ENCODE measurements at places on chromosomes 7 and 10. TPM values are rescaled to one million over a fixed set of nuclear protein-coding genes. Genes with fewer than 3 reads are reported as not detected.

DNA sequence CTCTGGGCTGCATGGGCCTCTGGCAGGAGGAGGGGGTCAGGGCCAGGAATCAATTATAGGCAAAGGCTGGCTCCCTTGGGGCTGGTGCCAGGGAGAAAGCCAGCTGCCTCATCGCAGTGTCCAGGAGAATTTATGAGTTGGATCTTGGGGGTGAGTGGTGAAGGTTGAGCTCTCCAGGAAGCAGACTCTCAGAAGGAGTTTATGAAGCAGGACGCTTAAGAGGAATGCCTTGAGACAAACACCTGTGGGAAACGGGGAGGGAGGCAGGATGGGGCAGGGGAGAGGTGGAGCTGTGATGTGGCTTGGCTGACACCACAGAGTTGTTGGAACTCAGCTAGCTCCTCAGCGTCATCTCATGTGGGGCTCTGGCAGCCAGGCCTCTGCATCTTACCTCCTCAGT lies 428.5 kb downstream of the RPS24 start:
- H3K4me1 ChIP-seq: no peaks in the 10 kb centered on the region
- no peaks in the 10 kb centered on the region for H3K36me3 ChIP-seq
- H3K27ac ChIP-seq: no peak overlapping the region
- DNase-seq: no peak
- H3K27me3 ChIP-seq: no peaks in the 10 kb centered on the region
- H3K4me3 ChIP-seq: no peak overlapping the region

DNA sequence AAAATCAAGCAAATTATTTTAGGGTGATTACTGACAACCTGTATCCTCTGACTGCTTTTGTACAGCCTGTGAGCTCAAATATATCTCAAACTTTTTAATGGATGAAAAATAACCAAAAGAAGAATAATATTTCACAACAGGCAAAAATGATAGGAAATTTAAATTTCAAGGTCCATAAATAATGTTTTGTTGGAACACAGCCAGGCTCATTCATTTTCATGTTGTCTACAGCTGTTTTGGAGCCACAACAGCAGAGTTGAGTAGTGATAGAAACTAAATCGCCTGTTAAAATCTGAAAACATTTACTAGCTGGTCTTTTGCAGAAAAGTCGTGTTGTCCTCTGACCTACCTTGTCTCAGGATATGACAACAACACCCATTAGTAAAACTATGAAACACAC lies 75.9 kb downstream of the GLI3 start:
- H3K36me3 ChIP-seq: no peaks in the 10 kb centered on the region
- H3K27me3 ChIP-seq: no peaks in the 10 kb centered on the region
- H3K4me3 ChIP-seq: no peak overlapping the region

SNX13 gene
- total RNA-seq: 83.8 TPM

LEP gene
- 1.1 TPM for total RNA-seq

GRCh38 chr10:82212753-82213152 lies 337.8 kb downstream of the NRG3 start:
- H3K4me1 ChIP-seq: no peaks in the 10 kb centered on the region
- DNase-seq: no peak
- H3K4me3 ChIP-seq: no peak overlapping the region
- no peaks in the 10 kb centered on the region for H3K36me3 ChIP-seq

DNA sequence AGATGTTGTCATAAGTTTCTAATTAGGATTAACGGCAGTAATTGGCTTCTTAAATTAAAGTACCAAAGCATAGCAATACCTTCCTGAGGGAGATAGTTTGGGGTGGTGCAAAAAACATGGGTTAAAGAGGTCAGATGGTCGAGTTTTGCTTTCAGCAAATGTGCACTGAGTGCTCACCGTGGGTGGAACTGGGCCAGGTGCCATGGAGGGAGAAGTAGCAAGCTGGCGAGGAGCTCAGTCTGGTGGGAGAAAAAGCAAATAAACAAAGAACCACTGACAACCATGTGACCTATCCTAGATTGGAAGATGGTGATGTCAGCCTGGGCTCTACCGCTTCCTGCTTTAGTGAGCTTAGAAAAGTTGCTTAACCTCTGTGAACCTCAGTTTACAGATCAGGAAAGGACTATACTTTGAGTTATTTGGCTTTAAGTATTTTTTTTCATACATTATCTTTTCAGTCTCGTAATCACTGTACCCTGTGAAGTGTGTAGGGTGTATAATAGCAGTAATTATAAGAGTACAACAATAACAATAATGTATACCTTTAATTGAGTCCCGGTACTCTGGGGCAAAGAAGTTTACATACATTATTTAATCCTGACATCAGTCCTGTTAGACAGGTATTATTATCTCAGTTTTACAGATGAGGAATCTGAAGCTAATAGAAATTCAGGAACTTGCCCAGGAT lies 69.0 kb upstream of the PDCD4 start:
- H3K36me3 ChIP-seq: no peaks in the 10 kb centered on the region
- H3K27ac ChIP-seq: peak overlapping the region; percentile 48
- peaks cover 28% of the 10 kb centered on the region for H3K4me1 ChIP-seq
- H3K4me3 ChIP-seq: no peak overlapping the region

- H3K4me1 ChIP-seq: no peaks in the 10 kb centered on the region
- H3K27me3 ChIP-seq: no peaks in the 10 kb centered on the region
- no peaks in the 10 kb centered on the region for H3K36me3 ChIP-seq
- H3K4me3 ChIP-seq: no peak overlapping the region
- no peak for DNase-seq
Observed at GRCh38 chr7:116554436-116554835, 29.6 kb downstream of the CAV1 start.

- no peaks in the 10 kb centered on the region for H3K36me3 ChIP-seq
- H3K27me3 ChIP-seq: no peaks in the 10 kb centered on the region
- no peak for DNase-seq
- H3K4me3 ChIP-seq: no peak overlapping the region
- H3K27ac ChIP-seq: no peak overlapping the region
Observed at GRCh38 chr7:12692479-12693259, 5.2 kb downstream of the ARL4A start.

GRCh38 chr7:43701500-43701854 lies 27.8 kb downstream of the COA1 start:
- H3K4me3 ChIP-seq: no peak overlapping the region
- no peak for DNase-seq
- no peaks in the 10 kb centered on the region for H3K36me3 ChIP-seq
- no peak overlapping the region for H3K27ac ChIP-seq
- H3K27me3 ChIP-seq: no peaks in the 10 kb centered on the region

AOAH gene
- total RNA-seq: 82.8 TPM

GRCh38 chr7:945556-946255 lies 8.8 kb downstream of the ADAP1 start:
- H3K27ac ChIP-seq: peak overlapping the region; percentile 94
- H3K27me3 ChIP-seq: no peaks in the 10 kb centered on the region
- H3K4me1 ChIP-seq: no peaks in the 10 kb centered on the region
- H3K36me3 ChIP-seq: no peaks in the 10 kb centered on the region
- H3K4me3 ChIP-seq: peak overlapping the region; percentile 33

DNA sequence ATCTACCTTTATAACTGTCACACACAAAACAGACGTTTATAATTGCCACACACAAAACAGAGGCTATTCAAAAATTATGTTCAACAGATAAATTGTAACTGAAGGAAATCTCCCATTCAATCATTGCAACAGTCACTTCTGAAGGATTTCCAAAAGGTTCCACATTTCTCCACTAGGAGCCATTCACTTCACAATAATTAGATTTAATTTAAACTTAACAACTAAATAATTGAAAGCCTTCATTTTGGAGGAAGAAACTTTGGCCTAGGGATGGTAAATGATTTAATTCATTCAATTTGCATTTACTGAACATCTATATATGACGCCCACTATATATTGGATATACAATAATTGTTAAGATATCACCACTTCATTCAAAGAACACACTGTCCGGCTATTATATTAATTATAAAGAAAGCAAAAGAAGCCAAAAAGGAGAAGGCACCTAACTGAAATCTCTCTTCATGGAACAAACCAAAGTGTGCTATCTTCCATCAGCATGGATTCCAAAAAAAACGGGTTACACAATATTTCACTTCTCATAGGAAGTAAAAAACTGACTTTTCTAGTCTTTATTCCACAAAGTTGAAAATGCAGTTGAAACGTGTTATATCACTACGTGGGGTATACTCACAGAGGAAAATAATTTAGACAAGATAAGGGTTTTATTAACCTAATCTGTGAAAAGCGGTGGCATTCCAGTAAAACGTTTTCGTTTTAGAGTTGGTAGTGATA lies 1.7 kb downstream of the ATAD1 start:
- H3K36me3 ChIP-seq: no peaks in the 10 kb centered on the region
- peaks cover 7% of the 10 kb centered on the region for H3K4me1 ChIP-seq
- H3K4me3 ChIP-seq: no peak overlapping the region
- no peaks in the 10 kb centered on the region for H3K27me3 ChIP-seq
- peak overlapping the region; percentile 92 for H3K27ac ChIP-seq

PHTF2 gene
- 14.5 TPM for total RNA-seq

GRCh38 chr7:111094419-111094818 lies 3.5 kb downstream of the LRRN3 start:
- no peaks in the 10 kb centered on the region for H3K27me3 ChIP-seq
- no peaks in the 10 kb centered on the region for H3K4me1 ChIP-seq
- H3K36me3 ChIP-seq: no peaks in the 10 kb centered on the region

PRXL2A gene
- total RNA-seq: 54.1 TPM

DNA sequence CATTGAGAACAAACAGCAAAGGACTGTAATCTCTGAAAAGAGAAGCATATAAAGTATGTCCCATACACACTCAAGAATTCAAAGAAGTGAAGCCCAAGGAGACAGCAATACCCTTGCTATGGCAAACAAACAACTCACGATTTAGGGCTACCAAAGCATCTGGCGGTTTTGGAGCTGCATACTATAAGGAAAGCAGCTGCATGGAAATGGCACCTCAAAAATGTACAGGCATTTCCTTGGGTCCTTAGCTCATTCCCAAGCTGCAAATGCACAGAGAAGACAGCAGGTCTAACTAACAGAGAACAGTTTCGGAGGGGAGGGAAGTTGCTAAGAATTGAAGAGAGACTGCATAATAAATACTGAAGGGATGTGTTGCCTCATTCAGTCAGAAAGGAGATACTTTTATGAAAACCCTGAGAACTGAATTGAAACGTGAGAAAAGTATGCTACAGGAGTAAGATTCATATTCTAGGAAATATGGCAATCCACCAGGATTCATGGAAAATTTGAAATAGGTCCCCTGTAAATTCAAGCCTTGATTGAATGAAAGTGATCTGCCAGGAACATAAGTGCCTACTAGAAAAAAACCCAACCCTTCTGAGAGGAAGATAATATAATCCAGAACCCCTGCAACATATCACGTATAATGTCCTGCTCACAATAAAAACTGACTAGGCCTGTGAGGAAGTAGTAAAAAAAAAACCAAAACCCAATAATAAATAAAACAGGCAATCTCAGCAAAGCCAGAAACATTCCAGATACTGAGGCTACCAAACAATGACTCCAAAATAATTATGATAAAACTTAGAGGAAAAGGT lies 36.4 kb downstream of the CUBN start:
- H3K4me3 ChIP-seq: no peak overlapping the region
- DNase-seq: no peak
- H3K27me3 ChIP-seq: no peaks in the 10 kb centered on the region
- H3K36me3 ChIP-seq: no peaks in the 10 kb centered on the region
- no peak overlapping the region for H3K27ac ChIP-seq

CTAGE8 gene
- not detected for total RNA-seq

GRCh38 chr7:105028004-105028403 lies 14.0 kb downstream of the KMT2E start:
- H3K4me1 ChIP-seq: peaks cover 42% of the 10 kb centered on the region
- no peak overlapping the region for H3K27ac ChIP-seq
- no peaks in the 10 kb centered on the region for H3K27me3 ChIP-seq

DNA sequence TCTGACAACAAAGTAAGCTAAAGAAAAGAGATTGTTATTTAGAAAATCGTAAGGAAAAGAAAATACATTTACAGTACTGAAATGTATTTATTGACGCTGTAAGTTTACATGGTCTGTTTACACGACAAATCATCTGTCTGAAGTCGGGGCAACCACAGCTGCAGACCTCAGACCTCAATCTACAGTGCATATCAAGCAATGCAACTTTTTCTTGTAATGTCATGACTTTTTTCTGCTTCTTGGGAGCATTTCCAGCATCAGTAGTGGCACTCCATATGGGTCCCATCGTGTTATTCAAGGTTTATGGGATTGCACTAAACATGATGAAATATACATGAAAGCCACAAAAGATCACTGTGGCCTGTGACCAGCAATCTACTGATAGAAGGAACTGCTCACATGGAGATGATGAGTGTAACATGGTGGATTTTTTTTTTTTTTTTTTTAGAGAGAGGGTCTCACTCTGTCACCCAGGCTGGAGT lies 77.1 kb downstream of the MTPN start:
- no peak overlapping the region for H3K4me3 ChIP-seq
- no peaks in the 10 kb centered on the region for H3K4me1 ChIP-seq
- H3K27ac ChIP-seq: no peak overlapping the region

SMARCD3 gene
- 6.6 TPM for total RNA-seq

- no peaks in the 10 kb centered on the region for H3K27me3 ChIP-seq
- no peak overlapping the region for H3K27ac ChIP-seq
- no peaks in the 10 kb centered on the region for H3K36me3 ChIP-seq
- no peak overlapping the region for H3K4me3 ChIP-seq
- DNase-seq: no peak
Observed at GRCh38 chr10:22670788-22671187, 43.6 kb downstream of the PIP4K2A start.

- H3K36me3 ChIP-seq: no peaks in the 10 kb centered on the region
- H3K4me1 ChIP-seq: no peaks in the 10 kb centered on the region
- no peak overlapping the region for H3K27ac ChIP-seq
Observed at GRCh38 chr7:36929791-36930190, 205.5 kb upstream of the AOAH start.

DNA sequence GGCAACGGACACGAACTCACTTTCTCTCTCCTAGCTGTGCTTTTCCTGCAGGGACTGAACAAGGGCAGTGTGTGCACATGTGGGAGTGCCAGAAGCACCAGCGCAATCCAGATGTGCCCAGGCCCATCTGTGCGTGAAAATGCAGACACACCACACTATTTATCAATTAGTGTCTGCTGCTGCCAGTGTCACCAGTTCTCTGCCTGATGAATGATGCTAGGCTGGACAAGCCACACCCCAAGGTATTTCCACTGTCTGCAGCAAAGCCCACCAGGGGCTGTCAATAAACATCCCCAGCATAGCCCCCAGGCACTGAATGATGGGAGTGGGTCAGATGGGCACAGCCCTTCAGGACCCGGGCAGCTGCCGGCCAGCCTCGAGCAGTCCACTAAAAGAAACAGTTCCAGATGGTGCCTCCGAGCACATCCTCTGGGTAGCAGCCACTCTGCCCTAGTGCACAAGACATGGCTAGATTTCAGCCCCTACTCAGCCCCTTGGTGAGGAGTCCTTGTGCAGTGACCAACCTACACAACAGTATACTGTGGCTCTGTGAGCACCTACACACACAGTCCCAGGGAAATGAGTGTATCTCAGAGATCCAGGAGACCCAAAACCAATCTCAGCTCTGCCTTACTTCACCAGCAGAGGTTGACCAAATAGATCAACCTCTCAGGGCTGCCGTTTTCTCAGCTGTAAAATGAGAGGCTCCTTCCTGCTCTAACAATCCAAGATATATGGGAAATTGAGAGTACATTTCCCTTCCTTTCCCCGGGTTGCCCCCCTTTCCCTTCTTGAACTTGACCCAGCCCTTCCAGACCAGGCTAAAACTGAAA lies 314.7 kb downstream of the PLXNA4 start:
- DNase-seq: no peak
- H3K27ac ChIP-seq: no peak overlapping the region
- H3K4me3 ChIP-seq: no peak overlapping the region
- H3K36me3 ChIP-seq: no peaks in the 10 kb centered on the region
- H3K4me1 ChIP-seq: no peaks in the 10 kb centered on the region

- H3K27ac ChIP-seq: no peak overlapping the region
- no peak overlapping the region for H3K4me3 ChIP-seq
- no peaks in the 10 kb centered on the region for H3K4me1 ChIP-seq
- no peaks in the 10 kb centered on the region for H3K27me3 ChIP-seq
- no peak for DNase-seq
Observed at GRCh38 chr7:105602325-105603305, 21.3 kb upstream of the EFCAB10 start.

Data from transverse colon (tissue), 4 donors.